ENCODE measurements at places on chromosomes 12 and 14. TPM values are rescaled to one million over a fixed set of nuclear protein-coding genes. Genes with fewer than 3 reads are reported as not detected.

GRCh38 chr14:65639216-65639615 is 226.7 kb downstream of the FUT8 start:
- no peak overlapping the region for H3K4me3 ChIP-seq
- H3K27me3 ChIP-seq = no peaks in the 10 kb centered on the region
- H3K27ac ChIP-seq = no peak overlapping the region
- H3K4me1 ChIP-seq = no peaks in the 10 kb centered on the region
- no peak for DNase-seq

CLEC1A gene
- total RNA-seq = 3.5 TPM

CS gene
- 106 TPM for total RNA-seq

- H3K4me1 ChIP-seq = no peaks in the 10 kb centered on the region
- no peak overlapping the region for H3K4me3 ChIP-seq
- DNase-seq = no peak
- no peak overlapping the region for H3K27ac ChIP-seq
- H3K36me3 ChIP-seq = no peaks in the 10 kb centered on the region
These were observed 29.7 kb downstream of the PRPF40B start for GRCh38 chr12:49652921-49653520.

DNA sequence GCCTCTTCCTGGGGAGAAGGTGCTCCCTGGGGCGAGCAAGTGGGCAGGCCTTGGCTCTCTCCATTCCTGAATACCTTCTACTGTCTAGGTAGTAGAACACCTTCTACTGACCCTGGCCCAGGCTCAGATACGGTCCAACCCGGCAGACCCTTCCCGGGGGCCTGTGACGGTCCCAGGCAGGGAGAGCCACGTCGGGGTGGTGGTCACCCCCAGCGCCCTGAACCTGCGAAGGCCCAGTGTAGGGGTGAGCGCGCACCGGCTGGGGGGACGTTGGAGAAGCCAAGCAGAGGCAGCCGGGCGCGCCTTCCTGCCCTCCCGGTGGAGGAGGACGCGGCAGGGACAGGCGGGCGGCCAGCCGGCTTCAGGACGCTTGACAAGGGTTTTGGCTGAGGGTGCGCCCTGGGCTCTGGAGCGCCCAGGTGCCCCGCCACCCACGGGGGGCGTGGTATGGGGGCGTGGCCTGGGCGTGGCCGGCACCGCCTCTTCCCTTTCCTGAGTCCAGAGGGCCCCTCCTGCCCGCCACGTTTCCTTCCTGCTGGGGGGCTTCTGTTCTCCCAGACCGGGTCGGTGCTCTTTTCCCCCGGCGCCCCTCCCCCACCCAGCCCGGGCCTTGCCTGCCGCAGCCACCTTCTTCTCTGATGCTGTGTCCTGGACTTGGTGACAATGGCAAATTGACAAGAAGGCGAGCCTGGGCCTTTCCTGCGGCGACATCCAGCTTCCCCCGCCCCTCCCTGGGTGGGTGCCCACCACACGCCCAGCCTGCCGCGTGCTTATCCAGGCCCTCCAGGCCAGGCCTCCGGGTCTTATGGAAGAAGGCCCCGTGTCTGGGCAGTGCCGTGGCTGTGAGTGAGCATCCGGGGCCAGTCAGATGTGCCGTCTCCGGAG is 24.5 kb upstream of the PPP1R13B start:
- H3K27me3 ChIP-seq = no peaks in the 10 kb centered on the region
- peak overlapping the region; percentile 26 for H3K4me3 ChIP-seq
- H3K4me1 ChIP-seq = peaks cover 7% of the 10 kb centered on the region
- no peaks in the 10 kb centered on the region for H3K36me3 ChIP-seq
- peak; percentile 82 for DNase-seq

GRCh38 chr12:125518074-125518473 is 452.8 kb downstream of the AACS start:
- no peak for DNase-seq
- no peaks in the 10 kb centered on the region for H3K36me3 ChIP-seq
- no peaks in the 10 kb centered on the region for H3K4me1 ChIP-seq
- H3K27ac ChIP-seq = no peak overlapping the region

RHOJ gene
- total RNA-seq = 6.6 TPM

- no peak overlapping the region for H3K27ac ChIP-seq
- no peaks in the 10 kb centered on the region for H3K36me3 ChIP-seq
- no peaks in the 10 kb centered on the region for H3K27me3 ChIP-seq
These were observed 2.5 kb upstream of the CACNA2D4 start for GRCh38 chr12:1920971-1921370.
